Activated naive CD4-positive, alpha-beta T cell treated with anti-CD3 and anti-CD28 coated beads, Interleukin-2, amount 50 U/mL, for 72 hours (primary cell): ENCODE measurements at places on chromosomes 11 and 22.

DNA sequence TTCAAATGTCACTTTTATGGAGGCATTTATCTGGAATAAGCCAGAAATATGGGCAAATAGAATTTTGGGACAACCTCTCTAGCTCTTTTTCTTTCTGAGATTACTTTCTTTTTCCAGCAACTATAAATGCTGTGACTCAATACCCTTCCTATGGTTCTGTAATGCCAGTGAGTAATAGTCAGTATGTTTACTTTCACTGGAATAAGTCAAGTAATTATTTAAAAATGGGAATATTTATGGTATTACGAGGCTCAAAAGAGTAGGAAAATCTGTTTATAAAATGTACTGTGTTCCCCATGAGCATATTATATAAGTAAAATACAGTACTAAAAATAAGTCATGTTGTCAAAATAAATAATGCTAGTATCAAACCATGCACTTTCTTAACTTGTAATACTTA is 750.5 kb downstream of the LUZP2 start:
- DNase-seq: no peak

- DNase-seq: no peak
Observed at GRCh38 chr11:63826471-63827190, 12.3 kb upstream of the MARK2 start.

GRCh38 chr11:8610532-8611116 is 16.6 kb upstream of the STK33 start:
- DNase-seq: peak; percentile 13

- DNase-seq: no peak
Observed at GRCh38 chr11:61693922-61694601, 13.9 kb downstream of the DAGLA start.

GRCh38 chr22:23057331-23057730 is 13.0 kb upstream of the GNAZ start:
- DNase-seq: no peak

DNA sequence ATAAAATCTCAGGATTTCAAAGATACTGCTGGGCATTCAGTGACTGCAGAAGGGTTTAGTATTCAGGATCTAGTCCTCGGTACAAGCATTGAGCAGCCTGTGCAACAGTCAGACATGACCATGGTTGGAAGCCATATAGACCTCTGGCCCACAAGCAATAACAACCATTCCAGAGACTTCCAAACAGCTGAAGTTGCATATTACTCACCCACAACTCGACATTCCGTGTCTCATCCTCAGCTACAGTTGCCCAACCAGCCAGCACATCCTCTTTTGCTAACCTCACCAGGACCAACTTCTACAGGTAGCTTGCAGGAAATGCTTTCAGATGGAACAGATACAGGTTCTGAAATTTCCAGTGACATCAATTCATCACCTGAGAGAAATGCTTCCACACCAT is 156.8 kb downstream of the C11orf91 start:
- no peak for DNase-seq

GRCh38 chr11:126595560-126595959 is 240.1 kb downstream of the ST3GAL4 start:
- no peak for DNase-seq

- no peak for DNase-seq
Observed at GRCh38 chr22:34004058-34004457, 83.8 kb upstream of the LARGE1 start.

- DNase-seq: no peak
Observed at GRCh38 chr11:86983021-86983488, 27.9 kb upstream of the FZD4 start.

- DNase-seq: no peak
Observed at GRCh38 chr11:61499816-61500491, 8.6 kb upstream of the LRRC10B start.

DNA sequence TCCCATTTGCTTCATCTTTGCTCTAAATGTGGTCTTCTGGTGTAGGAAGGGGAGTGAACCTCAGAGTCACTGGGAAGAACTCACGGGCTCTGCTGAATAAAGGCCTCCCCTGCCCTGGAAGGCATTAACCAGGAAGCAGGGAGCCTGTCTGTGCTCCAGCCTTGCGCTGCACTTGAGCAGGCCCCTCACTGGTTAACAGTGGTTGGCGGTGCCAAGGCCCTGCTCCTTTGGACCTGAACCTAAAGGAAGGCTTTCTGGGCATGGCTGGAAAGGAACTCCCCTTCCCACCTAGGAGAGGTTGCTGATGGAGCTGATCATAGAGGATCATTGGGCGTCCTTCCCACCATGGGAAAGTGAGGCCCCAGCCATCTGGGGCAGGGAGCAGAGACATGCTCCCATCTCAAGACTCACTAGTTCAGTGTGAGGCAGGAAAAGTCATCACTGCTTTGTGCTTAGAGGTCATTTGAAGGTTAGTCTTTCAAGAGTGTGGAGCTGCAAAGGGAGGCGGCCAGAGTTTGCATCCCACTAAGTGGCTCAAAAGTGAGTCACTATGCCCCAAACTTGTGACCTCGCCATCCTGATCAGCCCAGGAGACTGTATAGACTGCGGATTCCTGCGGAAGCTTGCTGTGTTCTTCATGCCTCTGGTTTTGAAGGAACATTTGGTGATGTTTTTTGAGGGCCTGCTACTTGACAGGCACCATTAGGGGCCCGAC is 50.4 kb downstream of the DBX1 start:
- no peak for DNase-seq

DNA sequence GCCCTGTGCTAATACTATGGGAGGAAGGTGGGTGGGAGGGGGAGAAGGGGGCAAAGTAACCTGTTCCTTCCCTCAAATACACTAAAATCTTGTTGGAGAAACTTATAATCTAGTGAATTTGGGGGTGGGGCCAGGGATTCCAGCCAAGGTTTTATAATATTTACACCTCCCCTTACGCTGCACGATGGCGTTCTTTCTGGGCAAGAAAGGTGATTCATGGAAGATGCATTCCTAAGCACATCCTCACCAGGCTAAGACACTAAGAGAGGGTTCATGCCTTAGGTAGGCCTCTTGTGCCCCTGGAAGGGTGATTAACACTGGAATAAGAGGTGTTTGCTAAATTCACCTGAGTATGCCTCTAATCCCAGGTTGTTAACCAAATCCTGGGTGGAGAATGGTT is 82.6 kb downstream of the BARX2 start:
- no peak for DNase-seq

DNA sequence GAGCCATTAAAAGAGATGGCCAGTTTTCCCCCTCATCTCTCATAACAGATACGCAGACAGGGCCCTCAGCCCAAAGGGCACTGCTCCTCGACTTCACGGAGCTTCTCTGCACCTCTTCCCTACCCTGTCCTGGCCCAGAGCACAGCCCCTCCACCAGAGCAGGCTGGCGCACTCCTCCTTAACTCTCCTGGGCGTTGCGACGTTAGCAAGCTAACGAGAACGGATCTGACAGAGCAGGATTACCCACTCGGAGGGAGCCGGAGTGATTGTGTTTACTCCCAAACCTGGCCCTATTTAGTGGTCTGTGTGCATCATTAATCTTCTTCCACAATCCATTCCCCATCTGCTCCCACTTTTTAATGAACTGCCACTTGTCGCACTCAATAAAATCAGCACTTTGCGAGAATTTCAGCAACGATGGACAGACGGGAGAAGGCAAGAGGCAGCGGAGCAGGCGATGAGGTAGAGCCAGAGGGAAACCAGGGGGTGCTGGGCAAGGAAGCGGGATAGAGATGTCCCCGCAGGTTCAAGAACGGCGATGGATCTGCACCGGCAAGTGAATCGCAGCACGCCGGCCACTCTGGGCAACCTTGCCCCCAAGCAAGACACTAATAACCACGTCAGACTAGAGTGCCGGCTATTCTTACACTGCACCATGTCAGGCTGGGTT is 159.4 kb downstream of the BUD13 start:
- no peak for DNase-seq

- DNase-seq: no peak
Observed at GRCh38 chr22:22824340-22825212, 63.0 kb upstream of the IGLL5 start.

GRCh38 chr11:34642001-34642554 is 21.2 kb downstream of the EHF start:
- DNase-seq: no peak

GRCh38 chr22:27311698-27312550 is 489.6 kb downstream of the MN1 start:
- no peak for DNase-seq

DNA sequence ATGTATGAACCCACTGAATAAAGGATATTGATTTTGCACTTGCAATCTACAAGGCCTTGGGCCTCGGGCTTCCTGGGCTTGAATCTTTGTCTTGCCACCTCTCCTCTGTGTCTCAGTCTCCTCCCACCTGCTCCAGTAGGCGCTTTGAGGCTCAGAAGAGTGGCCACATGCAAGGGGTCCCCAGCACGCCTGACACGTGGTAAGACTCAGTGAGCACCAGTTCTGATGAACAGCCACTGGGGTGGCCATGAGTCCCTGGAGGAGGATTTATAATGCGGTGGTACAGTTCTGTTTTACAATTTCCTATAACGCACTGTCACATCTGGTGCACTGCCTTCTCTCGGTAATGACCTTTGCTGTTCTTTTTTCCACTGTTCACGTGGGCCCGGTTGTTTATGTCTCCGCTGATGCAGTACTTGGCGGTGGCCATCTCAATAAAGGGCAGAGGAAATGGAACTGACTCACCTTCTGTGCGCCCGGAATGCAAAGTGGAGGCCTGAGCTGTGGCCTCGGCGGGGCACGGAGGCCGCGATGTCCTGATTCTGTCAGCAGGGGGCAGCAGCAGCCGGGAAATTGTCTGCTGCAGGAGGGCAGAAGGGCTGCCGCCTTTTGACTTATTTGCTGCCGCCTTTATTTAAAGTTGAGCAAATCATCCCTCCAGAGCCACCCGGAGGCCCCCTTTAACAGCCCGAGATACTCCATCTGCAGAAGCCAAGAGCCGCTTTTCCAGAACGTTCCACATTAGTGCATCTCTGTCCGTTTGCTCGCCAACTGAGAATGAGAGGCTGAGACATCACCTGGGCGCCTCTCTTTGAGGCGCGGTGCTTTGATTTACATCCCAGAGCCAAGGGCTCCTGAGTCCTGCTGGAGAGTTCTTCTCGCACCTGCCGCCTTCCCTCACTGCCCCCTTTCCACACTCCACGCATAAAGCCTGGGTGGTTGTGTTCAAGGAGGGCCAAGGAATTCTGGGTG is 6.0 kb upstream of the IFT27 start:
- peak; percentile 93 for DNase-seq

- DNase-seq: no peak
Observed at GRCh38 chr11:115706626-115707135, 202.5 kb upstream of the CADM1 start.

DNA sequence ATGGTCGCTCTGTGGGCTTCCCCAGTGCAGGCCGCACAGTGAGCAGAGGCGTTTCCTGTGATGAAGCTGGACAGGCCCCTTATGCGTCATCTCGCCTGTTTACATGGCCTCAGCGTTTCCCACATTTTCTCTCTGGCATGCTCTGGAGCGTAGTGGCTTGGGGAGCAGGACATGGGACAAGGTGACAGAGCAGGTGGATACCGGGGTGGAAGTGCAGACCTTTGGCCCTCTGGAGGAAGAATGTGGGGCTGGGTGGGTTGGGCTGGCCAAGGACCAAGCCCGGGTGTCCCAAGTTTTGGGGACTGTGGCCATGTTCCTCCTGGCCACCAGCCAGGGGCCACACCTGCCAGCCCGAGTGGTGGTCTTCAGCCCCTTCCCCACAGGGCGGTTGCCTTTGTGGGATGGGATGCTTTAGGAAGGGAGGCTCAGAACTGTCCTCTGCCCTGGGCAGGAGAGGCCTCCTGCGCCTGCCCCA is 446.6 kb downstream of the TBC1D22A start:
- no peak for DNase-seq

DNA sequence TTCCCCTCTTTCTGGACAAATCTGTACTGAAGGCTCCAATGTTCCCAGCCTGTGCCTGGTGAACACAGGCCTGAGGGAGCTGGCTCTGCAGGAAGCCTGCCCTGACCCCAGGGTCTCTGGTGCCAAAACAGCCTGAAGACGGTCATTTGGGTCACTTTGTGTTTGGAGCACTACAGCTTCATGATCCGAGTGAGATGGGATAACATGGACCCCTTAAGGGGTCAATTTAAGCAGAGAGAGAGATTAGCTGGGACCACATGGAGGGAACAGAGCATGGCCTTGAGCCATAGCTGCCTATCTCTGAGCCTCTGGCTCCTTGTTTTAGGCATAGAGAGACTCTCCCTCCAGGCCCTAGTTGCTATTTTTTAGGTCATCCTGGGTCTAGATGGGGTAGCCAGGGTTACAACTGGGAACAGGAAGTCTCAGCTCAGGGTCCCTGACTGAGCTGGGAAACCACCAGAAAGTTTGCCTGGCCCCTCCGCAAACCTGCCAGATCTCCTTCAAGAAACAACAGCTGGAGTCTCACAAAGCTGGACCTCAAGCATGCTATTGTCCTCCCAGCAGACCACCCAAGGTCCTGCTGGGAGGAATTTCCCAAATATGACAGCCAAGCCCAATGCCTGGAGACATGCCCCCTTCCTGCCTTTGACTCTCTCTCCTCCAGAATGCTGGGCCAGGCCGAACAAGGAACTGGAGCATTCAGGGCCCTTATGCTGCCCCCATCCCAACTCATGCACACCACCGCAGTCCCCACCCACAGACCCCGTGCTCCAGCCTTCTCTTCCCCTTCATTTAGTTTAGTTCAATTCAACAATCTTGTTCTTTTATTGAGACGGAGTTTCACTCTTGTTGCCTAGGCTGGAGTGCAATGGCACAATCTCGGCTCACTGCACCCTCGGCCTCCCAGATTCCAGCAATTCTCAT is 4.0 kb downstream of the SLCO2B1 start:
- no peak for DNase-seq

DNA sequence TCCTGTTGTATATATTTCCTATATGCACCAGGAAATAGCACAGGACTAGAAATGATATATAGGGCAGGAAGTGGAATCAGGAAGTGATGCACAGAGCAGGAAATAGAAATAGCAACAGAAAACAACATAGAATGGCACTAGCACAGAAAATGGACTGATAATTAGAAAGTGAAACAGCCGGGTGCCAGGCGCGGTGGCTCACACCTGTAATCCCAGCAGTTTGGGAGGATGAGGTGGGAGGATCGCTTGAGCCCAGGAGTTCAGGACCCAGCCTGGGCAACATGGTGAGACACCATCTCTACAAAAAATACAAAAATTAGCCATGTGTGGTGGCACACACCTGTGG is 10.0 kb upstream of the RELT start:
- no peak for DNase-seq

GRCh38 chr11:64564947-64565889 is 25.8 kb upstream of the SLC22A12 start:
- no peak for DNase-seq

GRCh38 chr22:18121506-18121905 is 10.9 kb downstream of the TUBA8 start:
- DNase-seq: no peak

GRCh38 chr11:8250981-8251615 is 12.6 kb downstream of the LMO1 start:
- no peak for DNase-seq

GRCh38 chr22:39593931-39594285 is 23.4 kb downstream of the CACNA1I start:
- DNase-seq: no peak

GRCh38 chr11:47052576-47052975 is 116.0 kb downstream of the CSTPP1 start:
- no peak for DNase-seq

DNA sequence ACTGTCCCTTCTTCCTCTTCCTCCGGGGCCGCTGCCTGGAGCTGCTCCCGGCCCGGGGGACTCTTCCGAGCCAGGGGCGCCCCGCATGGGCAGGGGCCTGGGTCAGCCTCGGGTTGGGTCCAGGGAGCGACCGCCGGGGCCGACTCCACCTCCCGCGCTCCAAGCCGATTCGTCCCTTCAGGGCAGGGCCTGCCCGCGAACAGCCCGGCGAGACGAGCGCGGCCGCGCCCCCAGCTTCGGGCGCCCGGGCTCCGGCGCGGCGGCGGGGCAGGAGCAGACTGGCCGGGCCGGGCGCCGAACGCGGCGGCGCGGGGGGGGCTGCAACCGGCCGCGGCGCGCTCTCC is at the start of gene LARGE1:
Gene LARGE1, minus strand, starts transcription at position 280 of the 344 bp plus-strand sequence.
- peak; percentile 7 for DNase-seq
